ENCODE measurements at places on chromosomes 2 and 18.
A peak's percentile ranks its signal among the peaks of the same experiment; 100 is the strongest.

DNA sequence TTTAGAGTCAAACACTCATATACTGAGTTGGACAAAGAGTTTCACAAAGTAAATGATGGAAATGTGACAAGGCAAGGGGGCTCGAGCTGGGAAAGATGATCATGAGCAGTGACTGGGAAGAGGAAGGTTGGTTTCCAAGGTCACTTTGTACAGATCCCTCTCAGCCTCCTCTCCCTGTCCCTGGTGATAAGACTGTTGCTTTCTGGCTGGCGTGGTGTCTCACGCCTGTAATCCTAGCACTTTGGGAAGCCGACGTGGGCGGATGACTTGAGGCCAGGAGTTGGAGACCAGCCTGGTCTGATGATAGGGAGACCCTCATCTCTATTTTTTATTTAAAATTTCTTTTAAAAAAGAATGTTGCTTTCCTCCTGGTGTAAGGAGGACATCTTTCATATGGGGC is 86.6 kb upstream of the STPG4 start:
- DNase-seq, result no peak

DNA sequence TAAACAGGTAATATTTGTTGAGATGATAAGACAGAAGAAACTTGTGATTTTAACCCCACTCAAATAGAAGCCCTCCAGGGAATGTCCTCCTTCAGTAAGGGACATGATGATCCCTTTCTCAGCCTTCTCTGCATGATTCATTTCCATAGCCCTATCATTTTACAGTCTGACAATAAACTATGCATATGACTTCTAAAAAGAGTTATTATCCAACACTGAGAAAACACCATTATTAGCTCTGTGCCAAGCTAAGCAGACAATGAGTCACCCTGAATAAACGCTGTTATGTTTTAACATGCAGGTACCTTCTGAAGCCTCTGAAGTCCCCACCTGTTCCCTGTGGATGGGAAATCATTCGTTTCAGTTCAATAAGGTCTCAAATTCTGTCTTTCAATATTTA is 54.7 kb downstream of the DTNB start:
- no peak for DNase-seq

GRCh38 chr2:66442516-66443185 is 7.7 kb downstream of the MEIS1 start:
- DNase-seq, result no peak

GRCh38 chr2:224257156-224257555 is 144.8 kb downstream of the FAM124B start:
- DNase-seq, result no peak

- DNase-seq, result no peak
Measured at GRCh38 chr2:53445383-53446070, 322.1 kb upstream of the CHAC2 start.

- no peak for DNase-seq
Measured at GRCh38 chr18:10405014-10405493, 49.4 kb upstream of the APCDD1 start.

- peak; percentile 73 for DNase-seq
Measured at GRCh38 chr2:24164416-24164973, 10.4 kb upstream of the FAM228A start.

DNA sequence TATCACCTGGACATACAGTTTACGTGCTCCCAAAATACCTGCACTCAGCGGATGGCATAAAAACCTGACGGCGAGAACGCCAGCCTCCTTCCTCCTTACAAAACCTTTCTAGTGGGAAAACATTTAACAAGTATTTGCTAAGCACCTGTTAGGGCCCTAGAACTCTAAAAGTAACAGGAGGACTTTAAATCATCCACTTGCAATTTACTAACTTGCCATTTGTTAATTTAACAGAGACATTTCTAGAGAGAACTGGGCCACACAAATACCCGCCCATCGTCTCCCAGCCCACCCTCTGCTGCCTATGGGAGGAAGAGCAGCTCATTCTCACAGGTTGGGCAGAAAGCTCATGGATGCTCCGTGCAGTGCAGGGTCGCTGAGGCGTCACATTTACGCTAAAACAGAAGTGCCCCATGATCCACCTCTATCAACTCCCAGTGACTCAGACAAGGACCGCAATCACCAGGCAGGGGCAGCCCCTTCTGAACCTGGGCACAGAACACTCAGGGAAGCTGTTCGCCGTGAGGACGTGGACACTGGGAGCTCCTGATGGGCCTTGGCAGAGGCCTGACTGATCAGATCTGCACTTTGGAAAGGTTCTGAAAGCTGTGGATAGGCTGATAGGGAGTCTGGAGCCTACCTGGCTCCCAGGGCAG is 106.9 kb downstream of the HDAC4 start:
- DNase-seq, result peak; percentile 9

DNA sequence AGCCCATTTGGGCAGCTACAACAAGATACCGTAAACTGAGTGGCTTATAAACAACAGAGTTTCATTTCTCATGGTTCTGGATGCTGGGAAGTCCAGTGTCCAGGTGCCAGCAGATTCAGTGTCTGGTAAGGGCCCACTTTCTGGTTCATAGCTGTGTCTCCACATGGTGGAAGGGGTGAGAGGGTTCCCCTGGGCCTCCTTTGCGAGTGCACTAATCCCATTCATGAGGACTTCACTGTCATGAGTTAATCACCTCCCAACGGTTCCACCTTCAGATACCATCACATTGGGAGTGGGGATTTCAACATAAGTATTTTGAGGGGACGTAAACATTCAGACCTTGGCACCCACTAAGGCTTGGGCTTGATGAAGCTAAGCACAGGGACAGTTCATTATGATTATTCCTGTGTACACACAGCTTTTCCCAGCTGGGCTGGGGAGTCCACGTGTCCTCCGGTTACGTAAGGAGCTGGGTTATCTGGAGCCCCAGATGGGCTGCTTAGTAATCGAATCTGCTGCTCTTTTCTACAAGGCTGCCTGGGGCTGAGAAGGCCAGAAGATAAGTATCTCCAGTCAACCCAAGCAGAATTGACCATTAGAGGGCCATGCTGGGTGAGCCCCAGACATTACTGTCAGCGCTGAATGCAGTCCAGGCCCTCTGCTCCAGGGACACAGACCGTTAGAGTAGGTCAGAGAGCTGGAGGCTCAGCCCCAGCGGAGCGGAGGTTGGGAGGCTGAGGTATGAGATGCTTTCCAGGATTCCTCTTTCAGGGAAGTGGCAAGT is 42.7 kb downstream of the EPAS1 start:
- DNase-seq, result no peak

GRCh38 chr2:223084873-223085272 is 32.9 kb downstream of the KCNE4 start:
- no peak for DNase-seq

DNA sequence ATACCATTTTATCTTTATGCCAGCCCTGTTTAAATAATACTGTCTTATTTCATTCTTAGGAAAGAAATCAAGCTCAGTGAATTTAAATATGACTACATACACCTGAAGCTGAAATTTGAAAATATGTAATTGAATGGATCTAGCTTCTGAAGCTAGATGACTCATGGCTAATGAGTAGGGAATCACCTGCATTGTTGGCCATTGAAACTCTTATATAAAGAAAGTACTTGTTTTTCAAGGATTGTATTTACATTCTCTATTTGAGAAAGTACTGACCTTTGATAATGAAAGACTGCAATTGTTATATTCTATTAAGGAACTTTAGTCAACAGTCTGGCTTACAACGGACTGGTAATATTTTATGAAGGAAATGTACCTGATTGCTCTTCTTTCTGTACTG is 346.7 kb upstream of the LRATD1 start:
- no peak for DNase-seq

GRCh38 chr2:165060411-165060810 is 105.1 kb upstream of the SLC38A11 start:
- no peak for DNase-seq

DNA sequence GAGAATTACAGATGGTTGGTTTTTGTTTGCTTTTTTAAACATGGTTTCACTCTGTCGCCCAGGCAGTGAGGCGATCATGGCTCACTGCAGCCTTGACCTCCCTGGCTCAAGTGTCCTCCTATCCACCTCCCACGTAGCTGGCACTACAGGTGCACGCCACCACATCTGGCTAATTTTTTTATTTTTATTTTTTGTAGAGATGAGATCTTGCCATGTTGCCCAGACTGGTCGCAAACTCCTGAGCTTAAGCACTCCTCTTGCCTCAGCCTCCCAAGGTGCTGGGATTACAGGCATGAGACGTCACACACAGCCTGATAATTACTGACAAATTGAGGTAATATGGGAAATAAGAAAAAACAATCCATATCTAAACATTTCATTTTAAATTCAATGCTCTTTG is 110.5 kb upstream of the ZSWIM2 start:
- no peak for DNase-seq
